HuH-7.5 (cell line): ENCODE measurements at places on chromosomes 3 and 15.

GRCh38 chr3:53056442-53056841 lies 10.6 kb upstream of the SFMBT1 start:
- DNase-seq: peak; percentile 19

- peak; percentile 22 for DNase-seq
These were observed 604 bp upstream of the TJP1 start for GRCh38 chr15:29822684-29823459.

DNA sequence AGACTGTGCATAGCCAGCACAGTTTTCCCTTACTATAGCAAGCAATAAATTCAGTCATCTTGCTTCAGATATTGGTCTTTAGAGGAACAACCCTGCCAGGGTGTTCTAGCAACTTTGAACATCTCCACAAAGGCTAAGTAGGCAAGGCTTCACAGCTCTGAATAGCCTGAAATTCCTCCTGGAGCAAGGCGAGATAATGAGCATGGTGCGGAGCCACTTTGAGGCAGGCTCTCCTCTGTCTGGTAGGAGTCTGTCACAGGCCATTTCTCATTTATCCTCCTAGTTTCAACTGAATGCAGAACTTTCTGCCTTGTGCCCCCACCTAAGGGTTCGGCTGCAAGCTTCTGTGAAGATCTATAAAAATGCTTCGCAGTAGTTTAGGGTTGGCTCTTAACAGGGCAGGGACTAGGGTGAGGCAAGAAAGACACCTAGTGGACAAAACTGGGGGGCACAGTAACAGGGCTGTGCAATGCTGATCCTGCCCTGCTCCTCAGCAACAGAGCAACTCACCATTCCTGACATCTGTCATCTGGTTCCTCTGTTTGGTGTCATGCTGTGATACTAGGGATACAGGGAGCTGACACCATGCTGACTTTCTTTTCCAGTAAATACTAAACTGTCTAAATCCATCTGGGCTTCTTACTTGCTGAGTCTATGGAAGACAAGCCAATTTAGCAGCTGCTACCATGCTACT lies 16.6 kb upstream of the EHHADH start:
- peak; percentile 46 for DNase-seq

DNA sequence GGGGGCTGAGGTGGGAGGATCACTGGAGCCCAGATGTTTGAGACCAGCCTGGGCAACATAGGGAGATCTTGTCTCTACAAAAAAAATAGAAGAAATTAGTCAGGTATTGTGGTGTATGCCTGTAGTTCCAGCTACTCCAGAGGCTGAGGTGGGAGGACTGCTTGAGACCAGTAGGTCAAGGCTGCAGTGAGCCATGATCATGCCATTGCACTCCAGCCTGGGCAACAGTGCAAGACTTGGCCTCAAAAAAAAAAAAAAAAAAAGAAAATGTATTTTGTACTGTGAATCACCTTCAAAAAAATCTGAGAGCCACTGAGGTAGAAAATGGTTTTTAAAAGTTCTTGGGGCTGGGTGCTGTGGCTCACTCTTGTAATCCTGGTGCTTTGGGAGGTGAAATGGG lies 4.6 kb downstream of the SNX4 start:
- DNase-seq: no peak

DNA sequence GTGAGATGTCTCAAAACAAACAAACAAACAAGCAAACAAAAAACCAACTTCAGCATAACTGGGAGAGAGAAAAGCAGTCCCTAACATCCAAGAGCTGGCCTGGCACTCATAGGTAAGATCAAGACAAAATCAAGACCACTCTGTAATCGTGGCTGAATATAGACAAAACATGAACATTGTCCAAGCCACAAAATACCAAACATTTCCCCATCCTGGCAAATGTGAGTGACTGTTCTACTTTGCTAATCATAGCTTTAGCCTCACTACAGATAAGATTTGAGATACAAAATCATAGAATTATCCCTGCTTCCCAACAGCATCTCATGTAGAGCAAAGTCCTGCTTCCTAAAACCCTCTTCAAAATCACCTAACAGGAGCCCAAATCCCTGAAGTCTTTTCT lies 116.7 kb upstream of the PRTG start:
- no peak for DNase-seq

DNA sequence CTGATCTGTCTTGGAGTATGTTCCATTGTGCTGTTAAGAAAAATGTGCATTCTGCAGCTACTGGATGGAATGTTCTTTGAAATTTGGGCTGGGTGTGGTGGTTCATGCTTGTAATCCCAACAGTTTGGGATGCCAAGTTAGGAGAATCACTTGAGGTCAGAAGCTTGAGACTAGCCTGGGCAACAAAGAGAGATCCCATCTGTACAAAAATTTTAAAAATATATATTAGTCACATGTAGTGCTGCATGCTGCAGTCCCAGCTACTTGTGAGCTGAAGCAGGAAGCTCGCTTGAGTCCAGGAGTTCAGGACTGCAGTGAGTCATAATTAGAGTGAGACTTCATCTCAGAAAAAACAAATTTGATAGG lies 62.8 kb upstream of the PLSCR4 start:
- no peak for DNase-seq

DNA sequence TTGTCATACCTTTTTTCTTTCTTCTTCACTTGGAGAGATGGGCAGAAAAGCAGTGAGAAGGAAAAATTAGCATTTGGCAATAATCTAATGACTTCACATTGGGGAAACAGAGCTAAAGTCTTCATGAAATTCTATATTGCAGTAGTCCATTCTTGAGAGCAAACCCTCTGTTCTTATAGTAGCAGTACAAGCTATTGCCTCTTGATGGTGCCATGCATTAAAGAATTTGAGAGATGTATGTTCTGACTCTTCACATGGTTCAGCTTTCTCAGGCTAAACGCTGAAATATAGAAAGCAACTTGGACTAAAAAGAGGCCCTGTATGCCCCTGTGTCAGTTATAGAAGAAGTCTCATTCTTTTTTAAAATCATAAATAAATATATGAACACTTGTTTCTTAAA lies 36.0 kb downstream of the PHLDB2 start:
- DNase-seq: no peak

GRCh38 chr3:157610876-157611535 lies 107.8 kb upstream of the VEPH1 start:
- DNase-seq: no peak

DNA sequence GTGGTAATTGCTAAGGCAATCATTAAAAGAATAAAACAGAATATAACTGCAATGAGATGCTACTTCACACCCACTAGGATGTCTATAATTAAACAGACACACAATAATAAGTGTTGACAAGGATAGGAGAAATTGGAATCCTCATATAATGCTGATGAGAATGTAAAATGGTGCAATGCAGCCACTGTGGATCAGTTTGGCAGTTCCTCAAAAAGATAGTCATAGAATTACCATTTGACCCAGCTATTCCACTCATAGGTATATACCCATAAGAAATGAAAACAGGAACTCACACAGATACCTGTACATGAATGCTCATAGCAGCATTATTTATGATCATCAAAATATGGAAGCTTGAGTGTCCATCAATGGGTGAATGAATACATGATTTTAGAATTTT lies 9.6 kb upstream of the RNF111 start:
- no peak for DNase-seq
